ENCODE measurements at places on chromosomes 5 and 9.
A peak's percentile ranks its signal among the peaks of the same experiment; 100 is the strongest.

- no peak for DNase-seq
Measured at GRCh38 chr9:127256324-127256723, 8.2 kb upstream of the GARNL3 start.

DNA sequence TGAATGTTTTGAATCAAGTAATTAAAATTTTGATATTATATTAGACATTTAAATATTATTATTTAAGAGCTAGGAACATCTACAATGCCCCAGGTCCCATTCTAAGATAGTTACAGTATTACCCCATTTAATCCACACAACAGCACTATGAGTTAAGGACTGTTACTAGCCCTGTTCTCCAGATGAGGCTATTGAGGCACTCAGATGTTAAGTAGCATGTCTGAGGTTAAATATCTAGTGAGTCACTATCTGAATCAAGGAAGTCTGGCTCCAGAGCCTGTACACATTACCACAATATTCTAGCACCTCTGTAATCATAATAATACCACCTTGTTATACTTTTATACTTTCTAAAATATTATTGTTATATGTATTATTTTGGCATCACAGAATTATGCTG lies 304.6 kb downstream of the PDE4D start:
- no peak for DNase-seq

DNA sequence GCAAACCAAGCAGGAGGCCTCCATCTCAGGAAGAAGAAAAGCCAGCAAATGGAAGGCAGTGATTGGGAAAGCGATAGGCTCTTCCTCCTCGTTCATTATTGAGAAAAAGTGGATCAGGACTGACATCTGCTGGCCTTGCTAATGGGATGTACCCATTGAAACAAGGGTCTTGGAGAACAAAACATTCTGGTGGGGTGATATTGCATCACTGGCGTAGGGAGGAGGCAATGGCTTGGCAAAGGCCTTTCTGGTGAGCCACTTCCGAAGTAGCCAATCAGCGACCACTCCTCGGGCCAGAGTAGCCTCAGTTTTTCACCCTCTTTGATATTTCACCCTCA lies 86.7 kb upstream of the NFIB start:
- DNase-seq = no peak

DNA sequence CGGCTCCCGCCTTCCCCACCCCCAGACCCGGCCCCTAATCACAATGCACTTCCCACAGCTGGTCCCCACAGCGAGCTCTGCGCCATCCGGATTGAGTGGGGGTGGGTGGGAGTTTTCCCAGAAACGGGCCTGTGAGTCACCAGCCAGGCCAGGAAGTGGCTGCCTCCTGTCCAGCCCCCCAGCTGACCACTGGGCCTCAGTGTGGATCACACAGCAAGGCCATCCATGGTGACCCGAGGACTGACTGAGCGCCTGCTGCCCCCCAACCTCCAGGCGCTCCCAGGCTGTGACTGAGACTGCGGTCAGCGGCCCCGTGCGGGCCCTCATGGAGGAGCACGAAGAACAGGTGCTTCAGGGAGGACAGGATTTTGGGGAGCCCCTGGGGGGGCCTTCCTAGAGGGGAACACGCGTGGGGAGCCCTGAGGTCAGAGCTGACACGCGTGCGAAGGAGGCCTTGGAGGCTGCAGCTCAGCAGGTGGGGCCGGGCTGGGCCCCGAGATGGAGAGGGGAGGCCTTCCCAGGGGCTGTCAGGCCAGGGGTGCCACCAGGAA lies 48.3 kb upstream of the EGFL7 start:
- no peak for DNase-seq

GRCh38 chr9:121499177-121499426 lies 542 bp downstream of the GGTA1 start:
- no peak for DNase-seq

GRCh38 chr5:42404366-42404765 lies 18.9 kb upstream of the GHR start:
- no peak for DNase-seq

DNA sequence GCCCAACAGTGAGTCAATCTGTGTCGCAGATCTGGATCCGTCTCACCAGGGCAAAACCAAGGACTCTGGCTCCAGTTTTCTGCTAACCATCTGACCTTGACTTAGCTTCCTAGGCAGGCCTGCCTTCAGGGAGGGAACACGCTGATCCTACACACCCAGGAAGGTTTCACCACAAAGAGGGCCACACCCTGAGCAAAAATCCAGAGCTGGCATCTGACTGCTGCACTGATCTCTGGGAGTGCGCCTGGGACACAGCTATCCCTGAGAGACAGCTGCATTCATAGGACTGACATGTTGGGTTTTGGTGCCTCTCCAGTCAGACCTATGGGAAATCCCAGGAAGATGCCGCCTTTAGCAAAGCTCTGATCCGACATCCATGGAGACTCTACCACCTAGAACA lies 47.5 kb downstream of the CDK5RAP2 start:
- DNase-seq = no peak

- no peak for DNase-seq
Measured at GRCh38 chr5:170361616-170362015, 27.6 kb downstream of the KCNMB1 start.

- DNase-seq = no peak
Measured at GRCh38 chr5:6808462-6808861, 95.2 kb downstream of the TENT4A start.

DNA sequence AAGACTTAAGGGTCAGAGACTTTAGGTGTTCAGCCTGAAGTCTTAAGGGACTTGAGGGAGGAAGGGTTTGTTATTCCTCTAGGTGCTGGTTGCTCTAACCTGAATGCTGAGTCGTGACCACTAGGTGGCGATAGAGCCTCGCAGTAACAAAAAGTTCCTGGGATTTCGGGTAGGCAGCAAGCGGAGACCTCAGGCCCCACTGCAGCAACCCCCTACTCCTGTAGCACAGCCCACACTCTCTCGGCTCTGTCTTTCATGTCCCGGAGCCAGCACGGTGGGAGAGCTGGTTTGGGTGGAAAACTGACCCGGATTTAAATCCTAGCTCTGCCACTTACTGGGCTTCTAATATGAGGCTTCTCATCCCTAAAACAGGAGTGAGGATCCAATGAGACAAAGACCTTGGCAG lies 100.3 kb upstream of the PANK3 start:
- peak; percentile 60 for DNase-seq

GRCh38 chr9:113219186-113219936 lies 1.7 kb downstream of the FKBP15 start:
- DNase-seq = peak; percentile 39

GRCh38 chr9:90343991-90344390 lies 298.6 kb downstream of the DIRAS2 start:
- DNase-seq = no peak

DNA sequence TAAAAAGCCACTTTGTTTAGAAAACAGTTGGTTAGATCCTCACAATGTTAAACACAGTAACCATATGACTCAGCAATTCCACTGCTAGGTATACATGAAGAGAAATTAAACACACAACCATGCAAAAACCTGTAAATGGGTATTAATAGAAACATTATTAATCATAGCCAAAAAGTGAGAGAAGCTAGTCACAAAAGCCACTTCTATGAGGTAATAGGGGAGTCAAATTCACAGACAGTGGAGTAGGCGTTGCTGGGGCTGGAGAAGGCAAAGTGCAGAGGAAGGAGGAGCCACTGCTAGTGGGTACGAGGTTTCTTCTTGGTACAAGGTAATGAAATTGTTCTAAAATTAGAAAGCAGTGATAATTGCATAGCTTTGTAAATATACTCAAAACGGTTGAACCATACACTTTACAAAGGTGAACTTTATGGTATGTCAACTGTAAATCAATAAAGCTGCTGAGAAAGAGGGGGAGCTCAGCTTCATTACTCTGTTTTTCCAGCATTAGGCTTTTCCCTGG lies 364.4 kb downstream of the GADD45G start:
- no peak for DNase-seq

DNA sequence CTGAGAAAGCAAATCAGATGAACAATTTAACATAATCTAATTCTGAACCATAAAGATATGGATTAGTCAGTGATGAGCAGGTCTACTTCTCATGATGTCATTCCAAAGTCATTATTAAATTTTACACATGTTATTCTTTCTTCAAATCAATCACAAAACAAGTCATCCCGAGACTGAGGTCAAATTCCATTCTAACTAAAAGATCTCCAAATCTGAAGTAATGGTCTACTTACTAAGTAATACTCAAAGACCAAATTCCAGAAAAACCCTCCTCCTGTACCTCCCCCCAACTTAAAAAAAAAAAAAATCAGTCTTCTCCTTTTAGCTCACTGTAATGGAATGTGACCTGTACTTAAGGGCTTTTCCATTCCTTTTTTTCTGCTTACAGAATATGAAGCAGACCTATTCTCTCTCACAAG lies 4.7 kb downstream of the PFDN1 start:
- no peak for DNase-seq

DNA sequence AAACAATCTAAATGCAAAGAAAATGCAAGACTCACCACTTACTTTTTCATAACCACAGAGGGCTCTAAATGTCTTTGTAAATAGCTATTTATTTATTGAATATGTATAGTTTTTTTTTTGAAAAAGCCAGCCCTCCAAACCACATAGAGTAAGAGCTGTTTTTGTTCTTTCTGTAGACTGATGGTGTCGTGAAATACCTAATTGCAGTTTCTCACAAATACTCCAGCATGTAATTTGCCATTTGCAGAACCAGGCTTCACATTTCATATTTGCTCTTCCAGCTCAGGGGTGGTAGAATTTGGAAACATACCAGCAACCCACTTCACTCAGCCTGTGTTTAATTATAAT lies 159.8 kb downstream of the TMC1 start:
- DNase-seq = no peak

DNA sequence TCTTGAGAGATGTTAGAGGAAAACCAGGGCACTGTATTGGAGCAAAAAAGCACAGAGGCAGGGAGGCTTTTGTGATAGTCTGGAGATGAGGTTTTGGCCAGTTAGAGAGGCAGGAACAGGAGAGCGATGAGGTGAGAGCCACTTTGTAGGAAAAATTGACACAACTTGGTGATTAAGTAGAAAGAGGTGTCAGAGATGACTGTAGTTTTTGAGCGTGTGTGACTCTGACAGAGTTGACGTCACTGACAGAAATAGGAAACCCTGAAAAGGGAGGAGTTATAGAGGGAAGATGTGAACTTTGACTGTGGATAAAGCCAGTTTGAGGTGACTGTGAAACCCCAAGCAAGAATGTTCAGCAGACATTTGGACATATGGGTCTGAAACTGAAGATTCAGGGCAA lies 15.7 kb downstream of the NFX1 start:
- no peak for DNase-seq

GRCh38 chr5:119367502-119368237 lies 11.9 kb downstream of the TNFAIP8 start:
- DNase-seq = no peak

- DNase-seq = no peak
Measured at GRCh38 chr9:113872485-113873143, 3.5 kb upstream of the ZNF618 start.

GRCh38 chr5:68252673-68253623 lies 37.4 kb downstream of the PIK3R1 start:
- peak; percentile 56 for DNase-seq

- DNase-seq = no peak
Measured at GRCh38 chr9:24961762-24962161, 416.1 kb upstream of the IZUMO3 start.

GRCh38 chr5:65030056-65030455 lies 261.3 kb downstream of the CWC27 start:
- DNase-seq = no peak

DNA sequence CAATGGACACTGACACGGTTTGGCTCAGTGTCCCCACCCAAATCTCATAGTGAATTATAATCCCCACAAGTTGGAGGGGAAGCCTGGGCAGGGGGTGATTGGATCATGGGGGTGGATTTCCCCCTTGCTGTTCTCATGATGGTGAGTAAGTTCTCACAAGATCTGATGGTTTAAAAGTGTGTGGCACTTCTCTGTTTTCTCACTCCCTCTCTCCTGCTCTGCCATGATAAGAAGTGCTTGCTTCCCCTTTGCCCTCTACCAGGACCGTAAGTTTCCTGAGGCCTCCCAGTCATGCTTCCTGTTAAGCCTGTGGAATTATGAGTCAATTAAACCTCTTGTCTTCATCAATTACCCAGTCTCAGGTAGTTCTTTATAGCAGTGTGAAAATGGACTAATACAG lies 115.8 kb upstream of the KIF2A start:
- DNase-seq = no peak

DNA sequence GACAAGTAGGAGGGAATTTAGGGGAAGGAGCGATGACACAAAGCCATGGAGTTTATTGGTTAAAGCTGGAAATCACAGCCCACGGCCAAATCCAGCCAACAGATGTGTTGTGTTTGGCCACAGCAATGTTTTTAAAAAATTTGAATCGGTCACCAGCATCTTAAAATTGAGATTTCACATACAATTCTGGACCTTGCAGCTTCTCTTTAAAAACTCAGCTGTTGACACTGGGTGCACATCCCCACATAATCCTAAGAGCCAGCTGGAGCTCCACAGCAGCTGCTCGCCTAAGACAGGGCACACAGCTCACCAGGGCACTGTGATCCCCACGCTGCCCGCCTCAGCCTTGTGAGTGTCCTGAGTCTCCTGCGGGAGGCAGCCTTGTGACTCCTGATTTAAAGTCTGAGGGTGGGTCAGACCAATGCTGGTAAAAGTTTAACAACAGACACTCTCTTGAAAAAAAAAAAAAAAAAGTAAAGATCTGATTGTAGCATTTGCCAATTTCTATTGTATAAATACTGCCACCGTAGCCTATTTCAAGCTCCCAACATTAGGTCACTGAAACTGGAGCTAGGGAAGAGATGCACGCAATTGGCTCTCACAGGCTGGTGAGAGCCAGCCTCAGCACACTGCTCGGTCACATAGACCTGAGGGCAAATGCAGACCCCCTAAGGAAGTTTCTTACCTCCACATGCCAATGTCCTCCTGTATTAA lies 124.8 kb downstream of the HSD17B3 start:
- no peak for DNase-seq

DNA sequence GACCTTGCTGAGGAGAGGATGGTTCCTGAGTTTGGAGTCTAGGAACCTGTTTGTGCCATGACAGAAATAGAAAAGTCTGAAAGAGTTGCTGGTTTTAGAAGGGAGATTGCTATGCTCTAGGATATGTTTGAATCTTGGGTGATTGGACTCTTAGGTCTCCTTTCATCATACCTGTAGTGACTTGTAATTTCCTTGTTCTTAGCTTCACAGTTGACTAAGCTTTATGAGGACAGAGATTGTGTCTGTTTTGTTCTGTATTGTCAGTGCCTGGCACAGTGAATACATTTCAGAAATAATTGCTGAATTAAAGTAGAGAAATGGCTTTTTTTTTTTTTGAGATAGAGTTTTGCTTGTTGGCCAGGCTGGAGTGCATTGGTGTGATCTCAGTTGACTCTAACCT lies 31.5 kb downstream of the GAPVD1 start:
- no peak for DNase-seq

DNA sequence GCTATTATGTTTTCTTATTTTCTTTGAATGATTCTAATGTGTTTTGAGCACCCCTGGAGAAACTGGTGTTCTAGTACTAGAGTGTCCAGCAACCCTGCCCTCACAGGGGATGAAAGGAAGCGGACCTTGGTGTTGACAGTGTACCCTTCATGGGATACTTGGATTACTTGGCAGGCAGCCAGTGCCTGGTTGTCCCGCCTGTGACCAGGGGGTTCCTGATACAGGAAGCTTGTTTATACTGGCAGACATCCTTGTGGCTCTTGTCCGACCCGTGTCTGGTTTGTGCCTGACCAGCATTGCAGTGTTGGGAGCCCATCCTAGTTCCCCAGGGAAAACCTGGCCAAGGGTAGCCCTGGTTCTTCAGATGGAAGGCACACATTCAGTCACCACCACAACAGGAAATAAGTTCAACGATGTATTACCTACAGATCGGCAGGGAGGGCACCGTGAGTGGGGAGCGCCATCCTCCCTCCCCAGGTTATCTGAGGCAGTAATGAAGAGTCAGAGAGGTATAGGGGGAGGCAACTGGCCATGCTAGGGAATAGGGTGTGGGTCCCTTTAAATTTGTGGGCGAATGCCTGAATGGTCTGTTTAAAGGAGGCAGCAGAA lies 47.3 kb downstream of the CACNA1B start:
- no peak for DNase-seq

Measured in germinal center (tissue), 1 donor.